ENCODE measurements at places on chromosomes 11 and 22. TPM values are rescaled to one million over a fixed set of nuclear protein-coding genes. Genes with fewer than 3 reads are reported as not detected.

Gene FGF4
- not detected for polyA plus RNA-seq

Gene FAM180B
- polyA plus RNA-seq, result not detected

DNA sequence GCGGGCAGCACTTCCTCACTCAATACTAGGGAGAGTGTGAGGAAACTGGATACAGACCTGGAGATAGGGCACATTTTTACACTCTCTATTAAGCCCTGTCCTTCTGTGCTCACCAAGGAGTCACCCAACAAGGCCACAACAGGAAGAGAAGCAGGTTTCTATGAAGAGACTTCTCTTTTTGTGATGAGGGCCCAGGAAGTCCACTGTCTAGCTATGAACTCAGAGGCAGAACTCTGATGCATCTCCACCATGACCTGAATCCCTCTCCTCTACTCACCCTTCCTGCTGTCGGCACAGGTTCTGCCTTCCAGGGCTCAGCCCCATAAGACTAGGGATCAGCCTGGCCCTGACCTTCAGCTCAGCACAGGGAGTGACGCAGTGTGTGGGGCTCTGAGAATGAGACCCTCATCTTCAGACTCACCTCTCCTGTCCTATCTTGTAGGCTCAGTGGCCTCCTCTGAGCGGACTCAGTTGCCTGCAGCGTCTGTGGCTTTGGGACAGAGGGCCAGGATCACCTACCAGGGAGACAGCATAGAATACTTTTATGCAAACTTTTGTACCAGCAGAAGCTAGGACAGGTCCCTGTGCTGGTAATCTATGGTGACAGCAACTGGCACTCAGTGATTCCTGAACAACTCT is 49.3 kb upstream of the IGLL5 start:
- DNase-seq, result no peak
- H3K4me1 ChIP-seq, result peaks cover 28% of the 10 kb centered on the region
- H3K27me3 ChIP-seq, result no peaks in the 10 kb centered on the region
- H3K4me3 ChIP-seq, result no peak overlapping the region
- peaks cover 7% of the 10 kb centered on the region for H3K36me3 ChIP-seq

DNA sequence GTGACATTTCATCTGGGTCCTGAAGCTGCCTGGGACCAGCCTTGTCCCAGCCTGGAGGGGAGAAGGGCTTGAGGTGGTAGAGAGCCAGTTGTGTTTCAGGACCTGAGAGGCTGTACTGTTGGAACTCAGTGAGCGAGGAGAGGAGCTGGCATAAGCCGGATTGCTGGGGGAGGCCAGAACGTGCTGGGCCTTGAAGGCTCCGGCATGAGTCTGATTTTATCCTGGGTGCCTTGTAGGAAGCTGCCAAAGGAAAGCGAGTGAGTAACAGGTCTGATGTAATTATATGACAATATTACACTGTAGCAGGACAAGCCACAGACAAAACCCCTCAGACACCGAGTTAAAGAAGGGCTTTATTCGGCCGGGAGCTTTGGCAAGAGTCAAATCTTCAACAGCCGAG is 17.2 kb downstream of the AP2A2 start:
- peaks cover 71% of the 10 kb centered on the region for H3K36me3 ChIP-seq
- H3K27ac ChIP-seq, result no peak overlapping the region
- DNase-seq, result no peak
- no peak overlapping the region for H3K4me3 ChIP-seq

- H3K36me3 ChIP-seq, result no peaks in the 10 kb centered on the region
- H3K27ac ChIP-seq, result no peak overlapping the region
- H3K4me1 ChIP-seq, result peaks cover 23% of the 10 kb centered on the region
- no peak for DNase-seq
- H3K27me3 ChIP-seq, result no peaks in the 10 kb centered on the region
Measured at GRCh38 chr11:48066881-48067800, 86.8 kb downstream of the PTPRJ start.

DNA sequence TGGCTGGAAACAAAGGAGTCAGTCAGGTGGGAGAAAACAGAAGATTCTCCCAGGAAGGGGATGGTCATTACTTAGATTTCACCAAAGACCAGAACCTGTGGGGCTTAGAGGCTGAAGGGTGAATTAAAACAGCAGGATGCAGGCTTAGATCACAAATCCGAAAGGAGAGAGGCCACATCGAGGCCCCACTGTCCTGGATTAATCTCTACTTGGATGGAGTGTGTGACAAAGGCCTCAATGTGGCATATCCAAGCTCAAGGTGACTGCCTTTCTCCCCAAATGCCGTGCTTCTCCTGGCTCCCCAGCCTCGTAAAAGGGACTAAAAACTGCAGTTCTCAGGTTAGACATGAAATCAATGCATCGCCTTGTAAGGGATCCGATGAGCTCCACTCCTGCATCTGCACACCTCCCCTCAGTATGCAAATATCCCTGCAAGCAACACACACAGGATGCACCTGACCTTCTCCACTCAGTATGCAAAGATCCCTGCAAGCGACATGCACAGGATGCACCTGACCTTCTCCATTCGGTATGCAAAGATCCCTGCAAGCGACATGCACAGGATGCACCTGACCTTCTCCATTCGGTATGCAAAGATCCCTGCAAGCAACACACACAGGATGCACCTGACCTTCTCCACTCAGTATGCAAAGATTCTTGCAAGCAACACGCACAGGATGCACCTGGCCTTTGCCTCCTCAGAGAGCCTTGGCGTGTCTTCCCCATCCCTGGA is 447.4 kb downstream of the BRD1 start:
- H3K27ac ChIP-seq, result no peak overlapping the region
- no peaks in the 10 kb centered on the region for H3K4me1 ChIP-seq
- no peaks in the 10 kb centered on the region for H3K36me3 ChIP-seq
- DNase-seq, result no peak
- H3K4me3 ChIP-seq, result no peak overlapping the region

All from naive thymus-derived CD8-positive, alpha-beta T cell (primary cell).